Lower lobe of right lung (tissue), 2 donors: ENCODE measurements at places on chromosomes 16 and 17. TPM values are rescaled to one million over a fixed set of nuclear protein-coding genes. Genes with fewer than 3 reads are reported as not detected.

TRPV2 gene
- total RNA-seq: 120 TPM

C17orf67 gene
- total RNA-seq: 3.6 TPM

DNA sequence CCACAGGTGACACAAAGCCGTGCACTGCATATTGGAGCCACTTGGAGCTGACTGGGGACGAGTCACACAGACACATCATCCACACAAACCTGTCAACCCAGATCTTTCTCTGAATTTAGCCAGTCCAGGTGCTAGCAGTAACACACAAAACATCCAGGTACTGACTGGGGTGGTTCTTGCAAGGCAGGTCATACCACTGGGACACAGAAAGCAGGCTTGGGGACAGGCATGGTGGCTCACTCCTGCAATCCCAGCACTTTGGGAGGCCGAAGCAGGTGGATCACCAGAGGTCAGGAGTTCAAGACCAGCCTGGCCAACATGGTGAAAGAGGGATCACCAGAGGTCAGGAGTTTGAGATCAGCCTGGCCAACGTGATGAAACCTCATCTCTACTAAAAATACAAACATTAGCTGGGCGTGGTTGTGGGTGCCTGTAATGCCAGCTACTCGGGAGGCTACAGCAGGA, 14.9 kb downstream of the ENPP7 start:
- DNase-seq: no peak

OMG gene
- total RNA-seq: 12.4 TPM
